Esophagus mucosa (tissue), 1 donor: ENCODE measurements at places on chromosomes 3 and 15.
A peak's percentile ranks its signal among the peaks of the same experiment; 100 is the strongest.

DNA sequence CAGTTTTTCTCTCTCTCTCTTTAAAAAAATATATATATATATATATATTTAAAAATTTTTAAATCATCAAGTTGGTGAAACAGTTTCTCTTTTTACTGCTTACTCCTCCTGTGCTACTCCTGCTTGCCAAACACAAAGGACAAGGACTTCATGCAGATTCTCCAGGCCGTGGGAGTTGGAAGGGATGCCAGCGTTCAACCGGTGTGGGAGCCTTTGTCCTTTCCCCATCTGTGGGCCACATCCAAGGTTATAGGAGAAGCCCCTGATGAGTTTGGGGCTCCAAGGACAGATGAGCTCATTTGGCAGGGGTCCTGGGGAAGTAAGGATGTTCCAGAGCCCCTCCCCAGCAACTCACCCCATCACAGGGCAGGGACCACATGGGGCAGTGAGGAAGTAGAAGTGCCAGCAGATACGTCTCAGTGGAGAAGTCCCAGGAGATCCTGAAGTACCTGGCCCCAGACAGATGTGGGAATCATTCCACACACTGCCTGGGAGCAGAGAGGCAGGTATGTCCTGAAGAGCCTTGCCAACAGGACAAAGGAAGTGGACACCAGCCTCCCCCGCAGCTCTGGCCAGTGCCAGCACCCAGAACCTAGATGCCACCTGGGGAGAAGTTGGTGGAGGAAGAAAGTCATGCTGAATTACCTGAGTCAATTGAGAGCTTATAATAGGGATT, 36.6 kb downstream of the CCK start:
- ATAC-seq: peak; percentile 35

DNA sequence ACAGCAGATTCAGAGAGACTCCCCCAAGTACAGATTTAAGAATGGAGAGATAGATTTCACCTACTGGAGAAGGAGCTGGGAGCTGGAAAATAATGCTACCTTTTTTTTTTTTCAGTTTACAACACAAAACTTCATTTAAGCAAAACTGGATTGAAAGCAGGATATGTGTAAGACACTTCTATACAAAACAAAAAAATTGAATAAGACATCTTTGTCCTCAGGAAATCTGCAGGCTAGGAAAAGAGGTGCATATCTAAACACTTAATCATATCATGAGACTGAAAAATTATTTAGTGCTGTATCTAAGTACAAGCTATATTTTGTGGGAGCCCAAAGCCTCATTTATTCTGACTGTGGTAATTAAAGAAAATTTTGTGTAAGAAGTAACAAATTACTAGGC, 516.1 kb downstream of the ZIC1 start:
- ATAC-seq: no peak

- ATAC-seq: peak; percentile 82
Observed at GRCh38 chr3:59212128-59212779, 162.4 kb upstream of the CFAP20DC start.

DNA sequence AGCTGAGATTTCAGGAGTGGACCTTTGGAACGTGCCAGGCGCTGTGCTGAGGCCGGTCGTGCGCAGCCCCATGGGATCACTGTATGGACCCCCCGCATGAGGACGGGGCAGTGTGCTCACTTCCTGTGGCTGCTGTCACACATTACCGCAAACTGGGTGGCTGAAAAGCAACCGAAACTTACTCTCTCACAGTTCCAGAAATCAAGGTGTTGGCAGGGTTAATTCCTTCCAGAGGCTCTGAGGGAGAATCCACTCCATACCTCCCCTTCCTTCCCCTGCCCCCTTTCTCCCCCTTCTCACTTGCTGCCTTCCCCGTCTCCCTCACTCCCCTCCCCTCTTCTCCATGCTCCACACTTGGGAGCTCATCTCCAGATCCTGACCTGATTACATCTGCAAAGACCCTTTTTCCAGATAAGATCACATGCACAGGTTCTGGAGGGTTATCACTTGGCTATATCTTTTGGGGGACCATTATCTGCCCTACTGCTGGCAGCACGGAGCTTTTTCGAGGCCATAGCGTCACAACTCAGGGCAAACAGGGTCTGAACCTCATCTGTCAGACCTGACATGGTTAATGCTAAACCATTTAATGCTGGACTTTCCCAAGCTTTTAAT, 41.2 kb downstream of the KLF13 start:
- ATAC-seq: no peak

DNA sequence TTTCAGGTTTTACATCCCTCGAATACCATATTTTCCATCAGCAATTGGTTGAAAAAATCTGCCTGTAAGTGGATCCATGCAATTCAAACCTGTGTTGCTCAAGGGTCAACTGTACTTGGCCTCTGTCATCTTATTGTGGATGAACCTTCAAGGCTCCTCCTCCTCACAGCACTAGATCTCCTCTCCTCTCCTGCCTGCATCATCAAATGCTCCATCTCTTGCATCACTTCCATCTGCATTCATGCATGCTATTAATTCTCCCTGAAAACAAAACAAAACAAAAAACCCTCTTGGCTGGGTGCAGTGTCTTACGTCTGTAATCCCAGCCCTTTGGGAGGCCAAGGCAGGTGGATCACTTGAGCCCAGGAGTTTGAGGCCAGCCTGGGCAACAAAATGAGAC, 10.1 kb downstream of the BCL2L10 start:
- ATAC-seq: peak; percentile 17

GRCh38 chr3:18233987-18234716, 191.0 kb downstream of the SATB1 start:
- ATAC-seq: no peak

GRCh38 chr3:195411836-195412235, 31.0 kb downstream of the ACAP2 start:
- no peak for ATAC-seq

GRCh38 chr3:64134882-64135281, 90.4 kb downstream of the PRICKLE2 start:
- no peak for ATAC-seq

DNA sequence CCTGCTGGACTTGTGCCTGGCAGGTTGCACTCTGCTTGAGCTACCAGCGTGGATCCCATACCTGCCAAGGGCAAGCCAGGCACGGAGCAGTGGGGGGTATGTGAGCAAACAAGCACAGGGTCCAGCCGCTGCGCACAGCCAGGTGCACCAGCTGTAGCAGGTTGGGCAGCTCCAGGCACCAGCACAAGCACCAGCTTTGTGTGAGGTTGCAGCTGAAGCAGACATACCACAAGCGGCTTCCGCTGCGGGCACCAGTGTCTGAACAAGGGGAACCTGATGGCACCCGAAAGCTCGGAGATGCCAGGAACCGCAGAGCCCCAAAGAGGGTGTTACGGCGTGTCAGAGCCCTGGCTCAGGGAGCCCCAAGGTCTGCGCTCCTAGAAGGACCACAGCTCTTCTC, 472.7 kb upstream of the ARL6 start:
- ATAC-seq: no peak
